ENCODE measurements at places on chromosomes 1 and 21.

GRCh38 chr1:27292106-27292505, 29.9 kb upstream of the TMEM222 start:
- no peak for DNase-seq

DNA sequence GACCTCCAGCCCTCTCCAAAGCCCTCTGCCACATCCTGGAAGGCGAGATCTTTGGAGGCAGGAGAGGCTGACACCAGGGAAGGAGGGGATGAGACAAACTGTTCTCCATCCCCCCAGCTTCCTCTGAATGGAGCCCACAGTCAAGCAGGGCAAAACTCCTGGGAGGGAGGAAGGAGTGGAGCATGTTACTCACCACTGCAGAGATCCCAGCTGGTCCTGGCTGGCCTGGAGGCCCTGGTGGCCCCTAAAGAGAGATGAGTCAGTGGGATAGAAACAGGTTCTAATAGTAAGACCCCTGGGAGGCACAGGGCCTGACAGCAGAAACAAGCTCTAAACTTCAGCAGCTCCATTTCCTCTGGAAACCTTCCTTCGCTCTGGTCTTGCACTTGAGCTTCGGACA, 14.0 kb upstream of the PEF1 start:
- no peak for DNase-seq

DNA sequence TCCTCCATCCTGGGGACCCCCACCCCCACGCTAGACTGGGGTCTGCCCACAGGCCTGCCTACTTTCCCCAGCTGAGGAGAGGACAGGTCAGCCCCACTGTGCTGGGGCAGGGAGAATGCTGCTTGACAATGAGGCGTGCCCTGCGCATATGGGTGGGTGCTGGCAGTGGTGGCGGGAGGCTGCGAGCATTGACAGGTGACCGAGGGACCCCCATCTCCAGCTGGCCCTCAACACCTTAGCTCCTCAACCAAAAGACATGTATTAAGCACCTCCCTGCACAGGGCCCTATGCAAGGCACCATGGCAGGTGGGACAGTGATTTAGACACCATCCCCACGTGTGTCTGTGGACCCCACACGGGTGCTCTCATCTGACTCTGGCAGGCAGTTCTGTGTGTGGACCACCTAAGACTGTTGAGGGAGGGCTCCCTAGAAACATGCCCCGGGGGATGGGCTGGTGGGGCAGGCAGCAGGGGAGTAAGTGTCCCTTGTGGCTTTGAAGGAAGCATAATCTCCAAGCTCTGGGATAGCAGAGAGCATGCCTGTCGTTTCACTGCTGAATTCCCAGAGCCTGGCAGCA, 18.4 kb upstream of the ALX3 start:
- DNase-seq: no peak

DNA sequence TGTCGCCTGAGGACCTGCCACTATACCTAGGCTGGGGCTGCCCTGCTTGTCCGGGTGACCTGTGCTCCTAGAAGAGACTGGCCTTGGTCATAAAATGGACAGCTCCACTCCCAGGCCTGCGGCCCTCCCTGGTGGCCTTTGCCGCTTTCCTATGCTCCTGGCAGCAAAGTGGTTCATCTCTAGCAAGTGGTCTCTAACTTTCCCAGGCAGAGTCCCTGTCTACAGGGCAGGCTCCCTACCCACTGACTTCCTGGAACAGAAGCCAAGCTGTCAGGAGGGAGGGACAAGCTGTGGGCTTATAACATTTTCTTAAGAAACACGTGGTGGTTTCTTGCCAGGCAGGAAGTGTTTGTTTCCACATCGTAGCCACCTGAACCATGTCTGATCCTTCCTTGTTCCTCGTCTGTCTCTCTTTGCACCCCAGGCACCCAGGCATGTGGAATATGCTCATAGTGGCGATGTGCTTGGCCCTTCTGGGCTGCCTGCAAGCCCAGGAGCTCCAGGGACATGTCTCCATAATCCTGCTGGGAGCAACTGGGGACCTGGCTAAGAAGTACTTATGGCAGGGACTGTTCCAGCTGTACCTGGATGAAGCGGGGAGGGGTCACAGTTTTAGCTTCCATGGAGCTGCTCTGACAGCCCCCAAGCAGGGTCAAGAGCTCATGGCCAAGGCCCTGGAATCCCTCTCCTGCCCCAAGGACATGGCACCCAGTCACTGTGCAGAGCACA, 10.1 kb downstream of the H6PD start:
- DNase-seq: no peak

GRCh38 chr1:18198260-18198659, 90.7 kb downstream of the IGSF21 start:
- no peak for DNase-seq

- no peak for DNase-seq
These were observed 35.7 kb upstream of the B3GALT2 start for GRCh38 chr1:193222056-193222615.

DNA sequence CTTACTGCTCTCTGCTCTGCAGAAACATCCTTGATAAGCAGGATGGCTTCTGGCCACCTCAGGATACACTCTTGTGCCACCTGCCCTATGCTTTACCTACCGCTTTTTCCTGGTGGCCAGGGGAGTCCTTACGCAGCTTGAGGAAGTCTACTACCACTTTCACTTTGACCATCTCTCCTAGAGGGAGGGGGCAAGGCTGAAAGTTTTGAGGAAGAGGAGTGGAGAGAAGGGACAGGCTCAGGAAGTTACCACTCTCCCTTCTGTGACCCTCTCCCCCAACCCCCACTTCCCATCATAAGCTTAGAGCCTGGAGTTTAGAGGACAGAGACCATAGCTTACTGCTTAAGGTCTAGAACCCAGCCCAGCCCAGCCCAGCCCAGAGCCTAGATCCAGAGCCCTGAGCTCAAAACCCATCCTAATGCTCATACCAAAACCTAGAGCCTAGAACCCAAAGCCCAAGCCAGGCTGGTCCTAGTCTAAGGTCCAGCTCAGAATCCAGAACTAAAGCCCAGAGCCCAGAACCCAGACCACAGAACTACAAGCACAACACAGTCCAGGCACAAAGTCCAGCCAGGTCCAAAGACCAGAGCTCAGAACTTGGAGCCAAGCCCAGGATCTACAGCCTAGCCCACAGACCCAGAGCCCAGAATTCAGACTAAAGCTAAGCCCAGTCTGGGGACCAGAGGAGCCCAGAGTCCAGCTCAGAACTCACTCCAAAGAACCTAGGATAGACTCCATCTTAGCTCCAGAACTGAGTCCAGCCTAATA, 18.0 kb upstream of the MFSD2A start:
- no peak for DNase-seq

DNA sequence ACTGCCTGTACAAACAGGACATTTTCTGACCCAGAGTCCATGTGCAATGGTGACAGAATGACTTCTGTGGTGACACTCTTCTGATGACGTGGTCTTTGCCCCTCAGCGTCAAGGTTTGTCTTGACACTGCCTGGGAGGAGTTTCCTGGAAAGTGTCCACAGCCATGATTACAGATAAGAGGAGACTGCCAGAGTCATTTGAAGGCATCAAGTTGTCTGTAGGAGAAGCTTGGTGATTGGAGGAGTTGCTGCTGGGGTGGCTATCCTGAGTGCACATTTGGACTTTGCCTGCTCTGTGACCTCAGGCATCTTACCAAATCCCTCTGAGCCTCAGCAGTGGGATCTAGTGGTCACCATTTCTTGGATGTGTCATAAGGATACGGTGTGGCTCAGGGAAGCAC, 17.7 kb downstream of the TCHHL1 start:
- DNase-seq: no peak

DNA sequence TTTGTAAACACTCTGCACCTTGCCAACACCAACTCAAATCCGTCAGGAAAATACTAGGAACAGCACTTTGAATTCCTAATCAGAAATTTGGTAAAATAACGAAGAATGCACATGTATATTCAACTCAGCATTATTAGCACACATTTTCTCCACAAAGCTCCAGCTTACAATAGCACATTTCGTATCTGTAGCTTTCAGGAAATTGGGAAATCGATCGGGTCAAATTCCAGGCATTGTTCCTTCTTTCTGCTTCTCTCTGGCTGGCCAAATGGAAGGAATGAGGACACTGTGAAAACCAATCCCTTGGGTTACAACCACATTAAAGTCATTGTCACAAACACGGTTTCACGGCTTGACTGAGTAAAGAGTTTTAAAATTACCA, 58.6 kb downstream of the NPHP4 start:
- no peak for DNase-seq

DNA sequence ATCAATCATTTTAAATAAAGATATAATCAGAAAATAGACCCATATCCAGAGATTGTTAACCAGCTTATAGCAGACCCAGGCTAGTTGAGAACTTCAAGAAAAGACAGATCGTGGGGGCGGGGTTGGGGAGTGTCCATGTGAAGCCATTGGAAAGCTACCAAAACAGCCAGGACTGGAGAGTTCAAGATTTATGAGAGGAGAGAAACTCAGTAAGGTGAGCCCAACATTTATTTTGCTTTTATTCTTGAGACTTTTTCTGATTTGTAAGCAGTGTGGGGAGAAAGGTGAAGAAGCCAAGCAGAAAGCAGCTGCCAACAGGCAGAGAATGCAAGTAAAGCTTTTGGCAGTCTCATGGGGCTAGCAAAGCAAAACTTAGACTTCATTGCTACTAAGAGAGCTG, 179.9 kb downstream of the VPS13D start:
- DNase-seq: no peak

- DNase-seq: peak; percentile 64
These were observed 28.8 kb downstream of the EDN2 start for GRCh38 chr1:41455479-41456332.

- no peak for DNase-seq
These were observed 414.3 kb upstream of the NR5A2 start for GRCh38 chr1:199612976-199613774.

DNA sequence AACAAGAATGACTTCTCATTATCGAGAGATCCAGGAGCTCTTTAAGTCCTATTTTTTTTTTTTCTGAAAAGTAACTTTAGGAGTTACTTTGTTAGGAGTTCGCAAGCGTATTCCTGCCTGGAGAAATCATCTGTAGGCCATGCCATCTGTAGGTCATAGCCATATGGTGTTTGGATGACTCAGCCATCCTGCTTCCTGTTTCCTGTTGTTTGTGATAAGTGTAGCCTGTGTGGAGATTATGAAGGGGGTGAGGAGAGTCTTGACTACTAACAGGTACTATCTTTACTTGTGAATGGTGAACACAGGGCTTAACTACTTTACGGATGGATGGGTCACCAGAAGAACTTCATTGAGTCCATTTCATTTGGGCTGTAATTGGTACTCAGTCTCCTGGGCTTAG, 327.2 kb downstream of the PTPRU start:
- no peak for DNase-seq

DNA sequence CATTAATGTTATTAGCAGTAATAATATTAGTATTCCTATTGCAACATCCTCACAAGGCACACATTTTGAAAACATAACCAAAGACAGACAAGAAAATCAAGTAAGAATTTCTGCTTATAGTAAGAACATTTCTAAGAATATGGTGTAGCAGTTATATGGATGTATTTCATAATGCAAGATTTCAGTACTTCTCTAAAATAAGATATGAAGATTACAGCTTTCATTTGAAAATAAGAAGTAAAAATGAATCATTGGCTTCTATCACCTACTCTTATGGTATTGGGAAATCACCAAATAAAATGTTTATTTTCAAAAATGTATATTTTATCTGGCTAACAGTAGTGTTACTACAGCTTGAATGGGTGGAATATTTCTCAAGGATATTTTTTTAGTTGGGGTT, 103.8 kb upstream of the USP25 start:
- no peak for DNase-seq

DNA sequence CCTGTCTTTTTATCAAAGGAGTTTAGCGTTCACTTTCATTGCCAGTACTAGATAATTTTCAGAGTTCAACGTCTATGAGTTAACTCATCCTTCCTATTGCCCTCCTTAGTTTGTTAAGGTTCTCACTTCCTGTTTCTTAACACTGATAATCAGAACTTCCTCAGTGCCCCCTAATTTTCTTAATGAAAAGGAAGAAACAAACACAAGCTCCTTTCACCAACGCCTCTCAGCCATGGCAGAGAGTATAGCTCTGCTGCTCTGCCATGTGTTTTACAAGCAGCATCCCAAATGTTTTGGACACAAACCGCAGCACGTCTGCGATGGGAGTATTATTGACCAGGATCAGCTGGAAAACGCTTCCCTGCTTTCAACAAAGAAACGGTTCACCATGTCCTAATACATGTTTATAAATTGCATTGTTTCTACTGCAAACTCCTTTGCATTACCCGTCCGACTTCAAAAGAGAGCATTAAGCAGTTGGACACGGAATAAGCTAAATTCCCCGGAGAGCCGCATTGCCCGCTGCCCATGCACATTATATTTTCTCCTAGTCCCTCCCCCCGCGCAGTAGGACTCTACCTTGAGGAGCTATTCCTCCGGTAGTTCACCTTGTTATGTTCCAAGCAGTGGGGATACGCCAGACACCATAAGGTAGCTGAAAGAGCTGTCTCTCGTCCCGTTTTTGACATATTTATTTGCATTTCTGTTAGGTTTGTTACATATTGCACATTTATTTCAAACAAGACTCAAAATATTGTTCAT, 561 bp downstream of the OLFM3 start:
- peak; percentile 57 for DNase-seq

- DNase-seq: peak; percentile 10
These were observed 32.0 kb downstream of the PTAFR start for GRCh38 chr1:28144203-28145135.

DNA sequence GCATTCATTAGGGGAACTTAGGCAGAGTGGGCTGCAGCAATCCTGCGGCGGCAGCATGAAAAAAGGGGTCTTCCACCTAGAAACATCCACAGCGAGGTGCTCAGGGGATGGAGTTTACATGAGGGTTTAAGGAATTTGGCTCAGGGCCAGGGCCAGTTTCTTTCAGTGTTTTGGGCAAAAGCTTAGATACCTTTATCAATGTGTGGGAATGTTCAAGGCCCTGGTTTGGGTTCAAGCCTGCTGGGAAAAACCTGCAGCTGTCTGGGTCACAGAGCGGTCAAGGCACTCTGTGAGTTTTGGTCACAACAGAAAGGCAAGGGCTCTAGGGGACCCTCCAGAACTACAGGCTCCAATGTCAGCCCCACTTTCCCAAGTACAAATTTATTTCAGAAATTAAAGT, 230.3 kb downstream of the DISC1 start:
- no peak for DNase-seq

DNA sequence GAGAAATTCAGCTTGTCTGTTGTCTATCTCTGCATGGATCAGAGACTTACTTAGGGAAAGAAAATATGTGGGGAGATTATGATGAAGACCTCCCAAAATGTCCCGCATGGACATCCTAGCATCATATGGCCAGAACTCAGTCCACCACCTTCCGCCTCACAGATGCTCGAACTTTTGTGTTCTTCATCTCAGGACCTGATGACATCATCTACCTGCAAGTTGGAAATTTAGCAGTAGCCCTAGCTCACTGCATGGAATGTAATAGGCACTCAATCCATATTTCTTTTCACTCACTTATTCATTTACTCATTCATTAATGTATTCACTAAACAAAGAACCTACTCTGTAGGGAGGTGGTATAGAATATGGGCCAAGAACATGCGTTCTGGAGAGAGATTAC, 96.8 kb downstream of the CLIC6 start:
- no peak for DNase-seq

DNA sequence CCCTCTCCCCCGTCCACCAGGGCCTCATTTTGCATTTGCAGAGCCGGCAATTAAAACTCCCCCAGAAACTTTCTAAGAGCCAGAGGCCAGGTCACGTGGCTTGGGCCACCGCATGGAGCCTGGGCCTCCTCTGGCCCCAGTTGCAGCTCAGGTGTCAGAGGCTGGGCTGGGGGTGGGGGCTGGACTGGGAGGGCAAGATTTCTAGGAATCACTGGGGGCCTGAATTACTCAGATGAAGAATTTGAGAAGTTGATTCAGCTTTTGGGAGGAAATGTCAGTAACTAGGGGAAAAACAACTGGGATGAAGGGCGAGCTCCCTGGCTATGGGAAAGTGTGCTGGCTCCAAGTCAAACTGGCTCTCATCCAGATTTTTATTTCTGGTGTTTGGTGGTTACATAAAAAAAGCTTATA, 151.0 kb downstream of the CDC7 start:
- DNase-seq: no peak
